T-helper 22 cell (primary cell): ENCODE measurements at places on chromosomes 2 and 18.

- DNase-seq = no peak
Observed at GRCh38 chr18:68103561-68103960, 587.0 kb upstream of the DSEL start.

DNA sequence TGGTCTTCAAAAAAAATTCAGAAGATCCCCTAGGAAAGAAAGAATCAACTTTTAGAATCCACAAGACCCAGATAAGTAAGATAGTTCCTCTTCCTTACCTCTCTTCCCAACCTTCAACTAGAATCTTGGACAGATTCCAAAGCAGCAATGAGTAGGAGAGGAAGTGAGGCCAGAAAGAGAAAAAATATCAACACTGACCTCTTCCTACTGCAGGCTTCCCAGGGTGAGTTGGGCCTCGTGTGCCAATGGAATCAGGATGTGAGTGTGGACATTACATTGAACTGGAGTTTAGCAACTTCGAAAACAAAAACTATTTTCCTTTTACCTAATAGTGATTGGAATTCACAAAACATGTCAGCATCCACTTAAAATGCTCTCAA is 102.5 kb upstream of the PIEZO2 start:
- no peak for DNase-seq

DNA sequence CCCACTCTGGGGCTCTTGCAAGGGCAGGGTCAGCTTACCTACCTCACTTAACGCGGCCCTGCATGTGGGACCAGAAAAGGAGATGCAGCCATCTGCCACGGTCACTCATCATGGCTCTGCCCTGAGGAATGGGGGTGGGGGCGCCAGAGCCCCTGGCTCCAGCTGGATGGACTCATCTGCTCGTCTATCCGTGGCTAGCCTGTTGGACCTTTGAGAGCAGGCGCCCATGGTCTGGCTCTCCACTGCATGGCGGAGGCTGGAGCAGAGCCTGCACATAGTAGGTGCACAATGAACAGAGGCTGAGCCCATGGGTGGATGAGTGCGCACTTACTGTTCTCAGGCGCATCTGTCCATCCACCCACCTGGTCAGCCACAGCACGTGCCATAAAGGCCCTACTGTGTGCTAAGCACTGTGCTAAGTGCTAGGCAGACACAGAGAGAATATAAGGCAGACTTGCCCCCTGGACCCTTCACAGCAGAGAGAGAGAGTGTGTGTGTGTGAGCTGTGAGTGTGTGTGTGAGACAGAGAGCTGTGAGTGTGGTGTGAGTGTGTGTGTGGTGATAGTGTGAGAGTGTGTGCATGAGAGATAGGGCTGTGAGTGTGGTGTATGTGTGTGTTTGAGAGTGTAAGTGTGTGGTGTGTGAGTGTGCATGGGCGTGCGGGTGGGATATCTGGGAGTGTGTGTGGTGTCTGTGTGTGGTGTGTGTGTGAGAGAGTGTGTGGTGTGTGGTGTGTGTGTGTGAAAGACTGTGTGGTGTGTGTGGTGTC is 151.3 kb downstream of the TFCP2L1 start:
- DNase-seq = no peak

DNA sequence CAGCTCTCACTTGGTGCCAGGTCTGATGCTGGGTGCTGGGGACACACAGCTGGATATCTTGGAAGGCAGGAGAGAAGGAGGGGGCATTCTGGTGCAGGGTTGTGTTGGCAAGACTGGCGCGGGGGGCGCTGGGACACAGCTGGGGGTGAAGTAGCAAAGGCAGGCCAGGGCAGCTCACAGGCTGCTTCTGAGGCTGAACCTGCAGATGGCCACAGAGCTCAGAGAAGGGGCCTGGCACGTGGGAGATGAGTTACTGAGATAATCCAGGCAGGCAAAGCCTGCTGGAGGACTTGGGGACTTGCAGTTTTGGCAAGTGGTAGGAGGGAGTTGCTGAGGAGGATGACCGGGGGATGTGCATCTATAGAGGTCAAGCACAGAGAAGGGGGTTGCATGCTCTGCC is 16.2 kb upstream of the DGKD start:
- DNase-seq = no peak

DNA sequence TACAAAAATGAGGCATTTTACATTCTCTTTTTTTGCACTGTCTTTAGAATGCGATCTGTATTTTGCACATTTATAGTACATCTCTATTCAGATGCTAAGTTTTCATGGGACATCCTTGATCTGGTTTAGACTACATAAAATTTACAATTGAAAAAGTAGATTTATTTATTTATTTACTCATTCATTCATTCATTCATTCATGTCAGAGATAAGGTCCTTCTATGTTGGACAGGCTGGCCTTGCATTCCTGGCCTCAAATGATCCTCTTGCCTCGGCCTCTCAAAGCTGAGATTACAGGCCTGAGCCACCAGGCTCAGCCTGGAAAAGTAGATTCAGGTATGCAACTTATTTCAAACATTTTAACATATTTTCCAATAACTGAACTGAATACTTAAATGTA is 16.0 kb upstream of the DCTN1 start:
- DNase-seq = no peak

DNA sequence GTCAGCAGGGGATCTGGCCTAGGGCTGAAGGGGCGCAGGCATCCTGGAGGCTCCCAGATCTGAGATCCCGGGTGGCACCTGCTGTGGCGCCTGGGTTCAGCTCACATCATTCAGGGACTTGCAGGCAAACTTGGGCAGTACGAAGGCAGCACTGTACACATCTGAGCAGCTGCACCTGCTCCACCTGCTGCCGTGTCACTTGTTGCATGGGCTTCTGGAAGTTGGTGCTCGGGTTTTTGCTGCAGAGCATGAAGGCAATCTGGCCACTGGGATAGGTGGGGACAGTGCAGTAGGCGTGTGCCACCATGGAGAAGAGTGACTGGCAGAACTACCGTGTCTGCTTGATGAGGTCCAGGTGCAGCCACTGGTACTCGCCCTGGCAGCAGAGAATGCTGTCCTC is 48.6 kb downstream of the UGGT1 start:
- DNase-seq = no peak

DNA sequence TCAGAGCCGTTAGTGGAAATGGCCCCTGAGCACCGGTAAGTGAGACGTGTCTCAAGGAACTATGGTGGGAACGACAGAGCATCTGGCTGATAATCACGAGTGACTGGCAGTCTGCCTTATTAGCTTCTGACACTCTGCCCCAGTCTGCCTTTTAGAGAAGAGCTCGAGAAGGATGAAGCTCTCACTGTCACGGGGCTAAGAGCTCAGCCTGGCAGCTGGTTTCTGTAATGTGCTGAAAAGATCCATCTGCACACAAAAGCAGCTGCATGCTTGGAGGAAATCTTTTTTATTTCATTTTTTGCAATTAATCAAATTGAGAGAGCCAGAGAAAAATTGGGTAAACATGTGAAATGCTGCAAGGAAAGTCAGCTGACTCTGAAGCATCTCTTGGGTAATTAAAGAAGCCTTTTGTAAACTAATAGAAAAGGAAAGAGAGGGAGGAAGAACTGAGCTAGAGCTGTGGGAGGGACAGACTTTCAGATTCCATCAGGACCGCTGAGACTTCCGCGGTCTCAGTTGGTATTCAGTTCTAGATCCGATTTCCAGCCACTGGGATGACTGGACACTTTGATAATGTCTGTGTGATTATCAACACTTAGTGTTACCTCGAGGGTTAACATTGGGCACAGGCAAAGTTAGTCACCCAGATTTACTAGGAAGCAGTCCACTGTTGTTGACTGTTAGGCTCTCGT is 24.4 kb downstream of the MBP start:
- no peak for DNase-seq

DNA sequence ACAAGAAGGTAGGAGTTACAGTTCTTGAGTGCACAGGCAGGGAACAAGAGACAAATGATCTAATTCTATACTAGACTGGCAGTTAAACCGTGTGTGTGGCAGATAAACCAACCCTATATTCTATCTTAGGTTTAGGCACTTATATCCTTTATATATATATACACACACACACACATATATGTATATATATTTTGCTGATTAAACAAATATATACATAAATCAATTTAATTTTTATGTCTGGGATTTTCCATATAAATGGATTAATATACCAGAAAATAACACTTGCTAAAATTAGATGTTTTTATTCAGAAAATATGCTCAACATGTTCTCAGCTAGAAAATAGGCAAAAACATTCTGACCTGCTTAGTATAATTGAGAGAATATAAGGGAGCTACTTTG is 887.9 kb upstream of the KLHL29 start:
- no peak for DNase-seq

GRCh38 chr2:199940373-199940772 is 14.9 kb downstream of the TYW5 start:
- DNase-seq = no peak

DNA sequence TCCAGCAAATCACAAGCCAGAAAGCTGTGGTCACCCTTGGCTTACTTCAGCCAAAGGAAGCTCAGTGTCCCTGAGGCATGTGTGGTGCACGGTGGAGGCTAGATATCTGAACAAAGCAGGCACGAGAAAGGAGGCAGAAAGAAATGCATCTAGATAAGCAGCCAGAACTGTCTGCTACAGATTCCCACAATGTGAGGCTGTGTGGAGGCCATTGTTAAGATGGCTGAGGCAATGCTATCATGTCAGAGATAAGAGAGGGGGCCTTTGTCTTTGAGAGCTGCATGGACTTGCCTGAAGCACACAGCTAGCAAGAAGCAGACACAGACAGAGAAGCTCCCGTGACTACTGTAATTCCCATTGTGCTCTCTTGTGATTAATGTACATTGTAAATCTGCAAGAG is 110.5 kb upstream of the LYPD6 start:
- no peak for DNase-seq

DNA sequence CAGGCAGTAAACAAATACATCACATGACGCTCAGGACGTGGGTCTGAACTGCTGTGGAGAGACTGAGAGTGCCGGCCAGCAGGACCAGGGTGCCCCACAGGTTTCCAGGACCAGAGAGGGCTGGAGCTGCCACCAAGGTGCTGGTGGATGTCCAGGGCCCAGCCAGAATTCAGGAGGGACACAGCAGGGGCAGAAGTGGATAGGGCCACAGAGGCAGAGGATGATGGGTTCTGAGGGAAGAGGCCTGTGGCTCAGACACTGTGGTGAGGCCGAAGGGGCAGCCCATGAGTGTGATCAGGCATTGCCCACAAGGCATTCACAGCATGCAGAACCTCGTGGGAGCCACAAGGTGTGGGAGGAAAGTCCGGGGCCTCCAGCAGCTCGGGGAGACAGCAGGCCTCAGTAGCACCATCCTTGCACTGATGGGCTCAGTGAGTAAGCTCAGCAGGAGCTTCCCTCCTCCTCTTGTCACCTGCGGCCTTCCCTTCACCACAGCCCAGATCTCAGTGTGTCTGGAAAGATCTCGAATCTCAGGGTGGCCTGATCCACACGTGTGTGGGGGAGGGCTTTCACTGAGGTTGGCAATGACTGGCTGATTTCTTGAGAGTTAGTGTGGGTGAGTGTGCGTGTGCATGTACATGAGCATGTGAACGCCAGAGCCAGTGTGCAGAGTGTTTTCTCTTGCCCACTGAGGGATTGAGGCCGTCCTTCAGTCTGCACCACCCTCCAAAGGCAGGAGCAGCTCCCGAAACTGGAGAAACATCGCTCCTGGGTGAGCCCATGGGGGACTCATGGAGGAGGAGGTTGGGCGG is 181.8 kb upstream of the RAB6C start:
- no peak for DNase-seq

DNA sequence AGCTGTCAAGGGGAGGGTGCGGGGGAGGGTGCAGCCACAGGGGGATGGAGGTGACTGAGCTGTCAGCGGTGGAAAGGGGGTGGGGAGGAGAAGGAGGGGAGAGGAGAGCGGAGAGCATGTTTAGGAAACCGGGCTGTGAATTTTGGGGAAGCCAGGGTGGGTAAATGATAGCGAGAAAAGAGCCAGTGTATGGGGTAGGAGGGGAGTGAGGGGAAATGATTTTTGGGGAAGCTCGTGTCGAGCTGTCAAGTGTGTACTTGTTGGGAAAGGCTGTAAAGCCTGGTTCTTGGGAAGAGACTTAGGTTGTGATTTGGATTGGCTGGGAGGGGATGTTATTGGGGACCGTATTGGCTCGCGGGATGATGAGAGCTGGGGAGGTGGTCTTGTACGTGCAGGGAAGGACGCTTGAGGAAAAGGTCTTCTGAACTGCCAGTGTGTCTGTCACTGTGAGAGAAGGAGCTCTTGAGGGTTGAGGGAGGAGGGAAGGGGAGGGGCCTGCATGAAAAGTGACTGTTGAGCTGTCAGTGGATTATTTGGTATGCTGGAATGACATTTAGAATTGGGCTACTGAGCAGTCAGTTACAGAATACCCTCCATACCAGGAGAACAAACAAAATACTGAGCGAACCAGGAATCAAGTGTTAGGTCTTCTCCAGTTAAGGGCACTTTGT is 1.0 kb downstream of the UBR3 start:
- DNase-seq = peak; percentile 27
